Kidney tubule cell (primary cell): ENCODE measurements at places on chromosomes 3 and 15.

GRCh38 chr3:111802700-111803099 is 56.4 kb upstream of the PHLDB2 start:
- DNase-seq, result no peak

GRCh38 chr3:110576960-110577359 is 494.7 kb upstream of the NECTIN3 start:
- peak; percentile 97 for DNase-seq

DNA sequence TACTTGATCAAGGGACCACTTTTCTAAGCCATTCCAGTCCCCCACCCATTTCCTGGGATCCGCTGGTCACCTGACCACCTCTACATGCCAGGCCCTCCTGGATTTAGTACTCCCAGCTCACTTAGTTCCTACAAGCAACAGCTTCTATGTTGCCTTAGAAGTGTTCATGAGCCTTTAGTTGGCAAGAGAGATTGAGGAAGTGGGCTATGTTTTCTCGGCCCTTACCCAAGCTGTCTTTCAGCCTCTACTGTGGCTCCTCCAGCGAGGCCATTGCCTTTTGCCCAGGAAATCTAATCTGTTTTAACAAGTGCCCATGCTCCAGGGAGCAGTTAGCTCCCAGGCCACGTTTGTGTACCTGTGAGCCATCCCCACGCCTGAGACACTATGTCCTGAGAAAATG is 4.5 kb upstream of the PRKAR2A start:
- no peak for DNase-seq

GRCh38 chr15:76377217-76377616 is 40.6 kb downstream of the ISL2 start:
- DNase-seq, result no peak

GRCh38 chr3:141784096-141784495 is 20.9 kb downstream of the GRK7 start:
- DNase-seq, result no peak

GRCh38 chr3:188246905-188247304 is 92.9 kb downstream of the LPP start:
- no peak for DNase-seq

GRCh38 chr15:39269352-39269751 is 311.5 kb upstream of the THBS1 start:
- no peak for DNase-seq

DNA sequence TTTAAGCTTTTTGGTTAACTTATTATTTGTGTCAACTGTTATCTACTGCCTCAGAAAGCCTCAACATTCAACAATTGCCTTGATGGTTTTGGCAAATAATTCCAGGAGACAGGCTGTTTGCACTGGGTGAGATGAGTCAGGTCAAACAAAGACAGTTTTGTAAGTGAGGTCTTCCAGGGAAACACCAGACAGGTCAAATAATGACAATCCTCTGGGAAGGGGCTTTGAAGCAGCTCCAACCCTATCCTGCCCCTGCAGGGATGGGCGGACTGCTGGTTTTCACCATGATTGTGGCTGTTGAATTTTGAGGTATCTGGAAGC is 79.4 kb upstream of the PRR23E start:
- DNase-seq, result no peak

DNA sequence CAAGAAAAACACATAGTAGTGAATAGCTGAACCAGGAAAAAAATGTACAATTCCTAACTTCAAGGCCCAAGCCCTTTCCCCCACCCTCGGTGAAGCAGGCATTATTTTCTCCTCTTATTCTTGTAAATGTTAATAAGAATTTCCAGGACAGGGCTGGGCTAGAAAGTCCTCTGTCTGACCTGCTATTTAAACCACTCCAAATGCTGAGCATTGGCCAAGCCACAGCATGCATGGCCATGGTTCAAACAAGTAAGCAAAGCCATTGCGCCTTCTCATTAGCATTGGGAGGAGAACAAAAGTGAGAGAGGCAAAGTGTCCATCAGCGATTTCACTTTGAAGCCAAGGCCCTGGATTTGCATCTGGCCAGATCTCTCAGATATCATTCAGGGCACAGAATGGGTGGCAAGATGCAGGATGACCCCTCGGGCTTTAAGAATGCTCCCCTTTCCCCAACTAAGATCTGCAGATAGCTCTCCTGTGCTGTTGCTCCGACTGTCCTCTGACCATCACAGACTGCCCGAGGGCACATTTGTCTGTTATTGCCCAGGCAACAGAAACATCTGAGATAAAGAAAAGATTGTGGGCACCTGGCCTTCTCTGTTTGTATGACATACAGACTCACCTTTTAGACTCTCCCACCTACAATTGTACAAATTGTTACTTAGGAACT is 46.3 kb downstream of the CEMIP start:
- no peak for DNase-seq

GRCh38 chr15:69060744-69061143 is 46.2 kb downstream of the NOX5 start:
- peak; percentile 5 for DNase-seq

DNA sequence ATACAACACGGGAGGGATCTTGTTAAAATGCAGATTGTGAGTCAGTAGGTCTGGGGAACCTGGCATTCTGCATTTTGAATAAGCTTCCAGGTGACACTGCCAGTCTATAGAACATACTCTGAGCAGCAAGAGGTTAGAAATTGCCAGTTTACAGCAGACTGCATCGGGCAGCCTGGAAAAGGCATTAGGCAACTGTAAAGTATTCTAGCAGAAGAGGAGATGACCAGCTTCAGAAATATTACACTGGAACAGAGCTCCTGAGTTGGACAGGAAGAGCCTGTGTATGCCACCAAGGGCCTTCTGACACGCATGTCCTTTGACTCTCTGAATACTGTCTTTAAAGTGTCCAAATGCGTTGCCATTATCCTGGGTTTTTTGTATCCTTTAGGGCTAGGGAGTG is 2.5 kb upstream of the ACAN start:
- no peak for DNase-seq

DNA sequence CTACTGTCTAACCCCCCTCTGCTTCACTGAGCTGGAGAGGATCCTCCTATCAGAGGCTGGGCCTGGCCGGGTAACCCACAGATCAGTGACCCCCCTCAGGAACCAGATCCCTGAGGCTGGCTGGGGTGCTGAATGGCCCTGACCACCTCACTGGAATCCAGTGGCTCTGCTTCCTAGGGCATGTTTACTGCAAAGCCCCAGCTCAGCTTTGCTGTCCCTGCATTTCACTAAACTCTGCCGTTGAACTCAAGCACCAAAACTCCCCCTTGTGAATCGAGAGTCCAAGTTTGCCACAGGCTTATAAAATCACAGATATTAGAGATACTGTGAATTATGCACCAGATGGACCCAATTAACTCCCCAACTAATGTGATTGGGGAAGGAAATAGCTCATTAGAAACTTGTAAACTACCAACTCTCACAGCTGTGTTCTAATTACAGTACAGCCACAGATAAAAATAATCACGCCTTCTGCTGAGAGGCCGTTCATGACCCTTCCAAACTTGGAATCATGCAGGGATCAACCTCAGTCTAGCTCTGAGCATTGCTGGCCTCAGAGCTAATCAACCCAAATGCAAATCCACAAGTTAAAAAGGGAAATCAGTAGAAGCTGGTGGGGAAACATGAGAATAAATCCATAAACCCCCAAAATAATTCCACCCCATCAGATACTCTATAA is 47.0 kb downstream of the OCA2 start:
- no peak for DNase-seq

- DNase-seq, result no peak
These were observed 112.9 kb downstream of the SEC22A start for GRCh38 chr3:123314359-123315270.

- DNase-seq, result no peak
These were observed 665.9 kb downstream of the SQOR start for GRCh38 chr15:46300716-46301115.

DNA sequence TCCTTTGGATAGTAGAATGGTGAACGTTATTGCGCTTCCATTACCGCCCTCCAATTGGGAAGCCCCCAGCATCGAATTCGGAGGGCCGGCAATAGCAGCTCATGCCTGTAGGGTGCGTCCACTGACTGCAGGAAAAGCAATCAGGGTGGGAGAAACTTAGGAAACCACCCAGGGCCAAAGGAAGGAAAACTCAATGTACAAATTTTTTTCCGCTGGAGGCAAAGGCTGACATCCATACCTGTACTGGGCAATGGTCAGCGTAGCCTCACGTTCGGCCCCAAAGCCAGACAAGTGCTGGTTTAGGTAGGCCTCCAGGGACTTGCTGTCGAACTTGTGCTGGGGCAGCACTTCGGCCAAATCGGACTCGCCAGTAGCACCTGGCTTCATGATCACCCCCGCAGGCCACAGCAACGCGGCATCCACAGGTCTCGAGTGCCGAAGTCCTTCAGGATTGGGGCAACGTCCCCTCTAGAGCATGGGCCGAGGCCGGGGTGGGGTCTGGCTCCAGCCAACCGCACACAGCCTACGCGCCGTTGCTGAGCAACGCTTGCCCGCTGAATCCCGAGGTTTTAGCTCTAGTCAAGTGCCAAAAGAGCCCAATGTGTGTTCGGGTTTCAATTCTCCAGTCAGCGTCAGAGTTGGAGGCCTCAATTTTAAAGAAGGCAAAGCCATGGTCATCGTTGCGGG is at the start of gene ACAD11:
ACAD11 (minus strand) TSS at position 445 of the 687 bp plus-strand sequence; CDS start at position 387, 58 bp downstream.
- peak; percentile 71 for DNase-seq

- DNase-seq, result no peak
These were observed 99.1 kb upstream of the STT3B start for GRCh38 chr3:31433679-31433992.

DNA sequence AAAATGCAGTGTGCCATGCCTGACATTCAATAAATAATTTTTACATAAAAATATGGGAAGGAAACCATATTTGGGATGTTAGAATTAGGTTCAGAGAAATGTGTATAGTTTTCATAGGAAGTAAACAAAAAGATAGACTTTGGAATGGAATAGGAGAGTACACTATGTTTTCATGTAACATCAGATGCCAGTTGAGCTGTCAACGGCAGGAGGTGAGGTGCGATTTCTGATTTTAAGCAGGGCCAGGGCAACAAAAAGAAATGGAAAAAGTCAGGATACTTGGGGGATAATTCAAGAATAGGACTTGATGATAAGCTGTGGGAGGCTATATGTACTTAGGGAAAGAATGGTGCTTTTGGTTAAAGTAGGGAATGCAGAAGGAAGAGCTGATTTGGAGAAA is 639.5 kb downstream of the OTOL1 start:
- no peak for DNase-seq

GRCh38 chr3:107664614-107665013 is 141.9 kb downstream of the BBX start:
- no peak for DNase-seq

DNA sequence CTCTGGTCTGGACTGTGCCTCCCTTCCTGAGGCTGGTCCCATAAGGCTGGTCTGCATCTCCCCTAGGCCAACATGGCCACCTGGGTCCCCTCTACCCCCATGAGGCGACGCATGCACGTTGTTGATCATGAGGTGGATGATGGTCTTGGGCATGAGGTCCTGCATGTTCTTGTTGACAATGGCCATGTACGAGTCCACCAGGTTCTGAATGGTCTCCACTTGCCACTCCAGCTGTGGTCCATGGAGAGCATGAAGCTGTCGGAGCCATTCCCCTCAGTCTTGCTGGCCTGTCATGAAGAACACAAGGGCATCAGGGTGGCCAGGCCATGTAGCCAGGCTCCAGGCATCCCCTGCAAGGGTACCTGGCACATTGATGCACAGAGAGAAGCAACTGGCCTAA is 27.1 kb upstream of the CSPG4 start:
- no peak for DNase-seq

DNA sequence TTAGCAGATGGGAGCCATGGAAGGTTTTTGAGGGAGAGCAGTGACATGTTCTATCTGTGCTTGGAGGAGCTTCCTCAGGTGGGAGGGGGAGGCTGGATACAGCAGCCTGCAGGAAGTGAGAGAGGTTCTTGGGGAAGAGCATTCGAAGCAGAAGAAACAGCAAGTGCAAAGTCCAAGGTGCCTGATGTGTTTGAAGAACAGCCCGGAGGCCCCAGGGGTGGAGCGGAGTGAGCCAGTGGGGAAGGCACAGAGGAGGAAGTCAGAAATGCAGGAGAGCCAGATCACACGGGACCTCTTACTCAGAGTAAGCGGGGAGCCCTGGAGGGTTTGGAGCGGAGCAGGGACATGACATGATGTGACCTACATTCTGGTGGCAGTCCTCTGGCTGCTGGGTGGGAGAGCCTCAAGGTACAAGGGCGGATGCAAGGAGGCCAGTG is 10.8 kb downstream of the ITGA11 start:
- peak; percentile 11 for DNase-seq

GRCh38 chr15:32899126-32899596 is 181.4 kb downstream of the GREM1 start:
- DNase-seq, result no peak

GRCh38 chr3:13235897-13236296 is 162.7 kb upstream of the IQSEC1 start:
- DNase-seq, result no peak

GRCh38 chr3:11661052-11661656 is 17.4 kb upstream of the VGLL4 start:
- no peak for DNase-seq

GRCh38 chr15:36737430-36737891 is 158.0 kb downstream of the CDIN1 start:
- DNase-seq, result peak; percentile 63

DNA sequence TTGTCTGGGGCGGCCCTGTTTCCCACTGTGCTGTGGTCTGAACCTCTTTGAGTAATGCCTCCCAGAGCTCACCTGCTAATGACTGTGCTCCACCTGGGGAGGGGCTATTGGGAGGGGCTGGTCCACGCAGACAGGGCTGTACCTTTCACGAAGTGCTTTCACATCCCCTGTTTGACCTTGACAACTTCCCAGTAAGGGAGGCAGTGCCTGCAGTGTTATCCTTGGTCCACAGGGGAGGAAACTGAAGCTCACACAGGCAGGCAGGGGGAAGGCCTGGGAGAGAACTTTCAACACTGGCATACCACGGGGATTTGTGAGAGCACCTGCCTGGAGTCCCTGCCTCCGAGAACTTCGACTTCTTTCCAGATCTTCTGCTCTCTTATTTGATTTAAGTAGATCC is 91.2 kb downstream of the CACNA1D start:
- no peak for DNase-seq

DNA sequence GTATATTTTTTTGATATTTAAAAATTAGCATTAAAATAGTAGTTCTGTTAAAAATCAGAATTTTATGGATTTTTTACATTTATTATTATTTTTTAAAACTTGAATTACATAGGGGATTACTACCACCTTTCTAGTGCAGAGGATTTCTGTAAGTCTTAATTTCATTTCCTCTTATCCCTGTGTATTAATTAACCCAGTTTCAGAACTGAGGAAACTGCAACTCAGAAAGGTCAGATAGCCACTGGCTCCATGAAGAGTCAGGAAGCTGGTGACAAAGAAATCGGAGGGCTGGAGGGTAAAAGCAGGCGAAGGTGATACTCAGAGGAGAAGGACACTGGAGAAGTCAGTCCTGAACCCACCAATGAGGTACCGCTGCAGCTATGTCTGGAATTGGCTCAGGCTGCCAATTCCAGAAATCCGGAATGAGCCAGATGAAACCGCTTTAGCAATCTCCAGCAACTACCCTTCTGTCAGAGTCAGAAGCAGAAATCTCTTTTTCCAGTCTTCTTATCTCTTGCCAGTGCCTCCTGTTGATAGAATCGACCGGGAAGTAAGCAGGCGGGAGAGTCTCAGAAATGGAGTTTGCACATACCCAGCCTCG is 308.5 kb downstream of the SV2B start:
- peak; percentile 90 for DNase-seq
